Adrenal gland (tissue), 19 donors: ENCODE measurements at places on chromosomes 11 and 22.
A peak's percentile ranks its signal among the peaks of the same experiment; 100 is the strongest.

DNA sequence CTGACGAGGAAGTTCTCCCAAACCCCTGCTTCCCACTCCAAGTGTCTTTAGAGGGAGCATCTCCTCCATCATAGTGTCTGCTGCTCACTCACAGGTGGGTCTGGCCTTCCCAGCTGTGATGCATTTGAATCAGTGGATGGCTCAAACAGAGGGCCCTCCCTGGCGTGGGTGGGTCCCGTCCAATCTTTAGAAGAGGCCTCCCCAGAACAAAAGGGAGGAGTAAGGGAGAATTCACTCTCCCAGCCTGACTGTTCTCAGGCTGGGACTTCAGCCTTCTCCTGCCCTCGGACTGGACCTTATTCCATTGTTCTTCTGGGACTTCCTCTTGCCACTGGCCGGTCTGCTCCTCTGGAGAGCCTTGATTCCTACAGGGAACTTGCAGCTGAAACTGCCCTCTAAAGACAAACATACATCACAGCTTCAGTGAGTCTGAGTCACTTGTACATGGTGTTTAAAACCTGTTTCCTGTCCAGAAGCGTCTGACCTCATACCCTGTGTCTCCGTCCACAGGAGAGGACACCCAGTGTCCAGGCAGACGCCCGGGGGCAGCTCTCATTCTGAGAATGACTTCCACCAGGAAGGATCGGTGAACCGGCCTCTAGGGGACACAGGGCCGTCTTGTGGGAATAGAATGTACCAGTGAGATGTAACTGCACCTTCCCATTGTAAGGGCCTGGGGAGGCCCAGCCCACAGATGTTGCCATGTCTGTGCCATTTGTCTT is 234.7 kb downstream of the BRD1 start:
- no peak for DNase-seq

GRCh38 chr22:20771918-20772625 is 1.8 kb upstream of the SERPIND1 start:
- DNase-seq = no peak

GRCh38 chr22:43060183-43060582 is 29.0 kb downstream of the TTLL1 start:
- no peak for DNase-seq

DNA sequence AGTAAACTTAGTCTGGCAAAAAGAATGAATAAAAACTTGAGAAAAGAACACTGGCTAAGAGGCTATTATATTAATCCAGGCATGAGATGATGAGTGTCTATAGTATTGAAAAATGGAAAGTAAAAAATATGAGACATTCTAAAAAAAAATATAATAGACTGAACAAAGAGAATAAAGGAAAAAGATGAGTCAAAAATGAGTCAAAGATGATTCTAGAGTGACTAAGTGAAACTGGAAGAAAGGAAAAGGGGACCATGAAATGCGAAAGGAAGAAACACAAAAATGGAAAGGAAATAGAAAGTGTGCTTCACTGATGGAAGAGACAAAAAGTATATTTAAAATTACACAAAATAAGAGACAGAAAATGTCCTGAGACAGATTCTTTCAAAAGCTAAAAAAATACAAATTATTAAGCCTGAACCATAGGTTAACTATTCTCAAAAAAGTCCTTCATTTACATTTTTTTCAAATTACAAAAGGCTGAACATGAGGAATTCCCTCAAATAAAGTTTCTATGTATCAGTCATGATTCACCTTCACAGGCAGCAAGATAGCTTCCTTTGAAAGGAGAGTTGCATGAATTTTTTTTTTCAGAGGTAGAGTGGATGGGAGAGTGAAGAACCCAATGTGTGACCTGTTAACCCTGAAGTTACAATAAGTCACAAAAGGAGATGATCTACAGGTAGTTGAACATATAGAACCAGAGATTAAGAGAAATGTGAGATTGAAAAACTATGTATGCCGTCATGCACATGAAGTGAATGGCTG is 75.2 kb downstream of the EIF3M start:
- no peak for DNase-seq

DNA sequence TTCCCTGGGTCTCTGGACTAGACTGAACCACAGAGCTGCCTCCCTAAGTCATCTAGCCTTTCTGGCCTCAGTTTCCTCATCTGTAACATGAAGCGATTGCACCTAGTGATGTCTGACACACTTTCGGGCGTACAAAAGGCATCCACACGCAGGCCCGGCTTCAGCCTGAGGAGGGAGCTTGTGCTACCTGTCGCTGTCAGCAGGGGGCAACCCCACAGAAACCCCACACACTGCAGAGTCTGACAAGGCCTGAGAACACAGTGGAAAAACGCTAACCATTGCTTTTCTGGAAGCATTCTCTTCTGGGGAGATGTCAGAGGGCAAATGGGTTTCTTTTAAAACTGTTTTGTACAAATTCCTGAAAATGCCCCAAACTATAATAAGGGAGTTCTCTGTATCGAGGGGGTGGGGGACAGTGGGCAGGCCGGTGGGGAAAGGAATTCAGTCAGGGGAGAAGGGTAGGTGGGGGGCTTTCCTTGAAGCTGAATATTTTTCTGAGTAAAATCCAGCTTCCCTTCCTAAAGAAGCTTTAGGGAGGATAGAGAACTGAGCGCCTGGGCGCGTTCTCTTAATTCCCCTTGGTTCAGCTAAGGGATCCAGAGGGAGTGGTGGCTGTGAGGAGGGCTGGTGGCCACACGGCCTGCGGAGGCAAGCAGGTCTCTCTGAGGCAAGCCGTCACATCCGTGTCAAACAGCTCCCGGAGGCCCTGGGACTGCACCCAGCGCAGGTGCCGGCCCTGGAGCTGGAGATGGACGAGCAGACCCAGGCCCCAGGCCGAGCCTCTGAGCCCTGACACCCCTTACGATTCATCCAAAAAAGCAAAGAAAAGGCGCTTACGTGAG is 533 bp downstream of the ELF5 start:
- DNase-seq = no peak

GRCh38 chr11:41245704-41246398 is 213.6 kb downstream of the LRRC4C start:
- peak; percentile 4 for DNase-seq

- DNase-seq = no peak
These were observed 34.4 kb upstream of the SLC6A5 start for GRCh38 chr11:20564846-20565635.

- DNase-seq = no peak
These were observed 25.4 kb downstream of the OSBPL5 start for GRCh38 chr11:3139481-3140290.

DNA sequence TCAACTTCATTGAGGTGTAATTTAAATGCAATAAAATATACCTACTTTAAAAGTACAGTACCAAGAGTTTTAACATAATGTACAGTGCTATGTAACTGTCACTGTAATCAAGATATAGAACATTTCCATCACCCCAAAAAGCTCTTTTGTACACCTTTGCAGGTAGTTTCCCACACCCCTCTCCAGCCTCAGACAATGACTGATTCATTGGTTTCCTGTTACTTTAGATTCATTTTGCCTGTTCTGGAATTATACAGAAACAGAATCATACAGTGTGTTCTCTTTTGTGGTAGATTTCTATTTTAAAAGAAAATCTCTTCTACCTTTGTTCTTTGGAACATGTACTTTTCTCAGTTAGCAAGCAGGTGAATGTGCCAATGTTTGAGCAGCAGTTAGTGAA is 38.2 kb downstream of the SHISA8 start:
- no peak for DNase-seq

DNA sequence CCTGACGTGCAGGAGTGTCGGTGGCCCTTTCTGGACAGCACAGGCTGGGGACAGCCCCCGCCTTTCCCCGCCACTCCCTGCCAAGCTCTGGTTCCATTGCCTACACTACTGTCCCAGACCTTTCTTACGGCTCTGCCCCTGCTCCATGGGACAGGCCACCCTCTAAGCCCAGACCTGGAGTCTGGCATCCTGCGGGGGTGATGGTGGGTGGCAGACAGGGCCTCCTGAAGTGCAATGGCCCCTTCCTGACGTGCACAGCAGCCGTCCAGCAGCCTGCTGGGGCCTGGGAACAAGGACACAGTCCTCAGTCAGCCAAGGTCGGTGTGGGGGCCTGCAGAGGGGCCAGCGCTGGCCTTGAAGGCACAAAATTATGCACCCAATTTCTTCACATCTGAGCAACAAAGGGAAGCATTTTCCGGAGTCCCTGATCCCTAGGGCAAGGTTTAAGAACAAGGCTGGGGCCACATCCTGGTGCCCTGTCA is 79.7 kb upstream of the KCNQ1OT1 start:
- DNase-seq = no peak

DNA sequence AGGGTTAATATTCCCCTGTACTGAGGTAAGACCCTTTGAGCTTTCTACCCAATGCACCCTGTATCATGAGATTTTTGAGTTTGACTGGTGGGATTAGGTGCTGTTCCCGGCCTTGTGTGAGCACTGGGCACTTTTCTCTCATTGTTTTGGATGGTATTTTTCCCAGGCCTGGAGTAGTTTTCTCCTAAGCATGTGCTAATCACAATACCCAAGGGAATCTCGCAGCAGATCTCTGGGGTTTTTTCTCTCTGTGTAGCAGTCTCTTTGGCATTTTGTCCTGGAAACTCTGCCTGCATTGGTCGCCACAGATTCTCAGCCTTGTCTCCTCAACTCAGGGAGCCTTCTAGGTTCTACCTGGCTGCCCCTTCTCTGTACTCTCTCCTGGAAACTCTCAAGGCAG is 19.9 kb downstream of the IGHMBP2 start:
- no peak for DNase-seq

DNA sequence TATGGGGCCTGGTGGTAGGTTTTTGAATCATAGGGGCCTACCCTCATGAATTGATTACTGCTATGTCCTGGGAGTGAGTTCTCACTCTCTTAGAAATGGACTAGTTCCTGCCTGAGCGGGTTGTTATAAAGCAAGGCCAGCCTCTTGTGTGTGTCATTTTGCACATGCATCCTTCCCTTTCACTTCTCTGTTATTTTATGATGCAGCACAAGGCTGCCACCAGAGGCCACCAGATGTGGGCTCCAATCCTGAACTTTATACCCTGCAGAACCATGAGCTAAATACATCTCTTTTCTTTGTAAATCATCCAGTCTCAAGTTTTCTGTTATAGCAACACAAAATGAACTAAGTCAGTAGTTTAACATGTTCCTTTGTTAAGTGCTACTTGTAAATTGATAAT is 251.4 kb downstream of the BLID start:
- no peak for DNase-seq

DNA sequence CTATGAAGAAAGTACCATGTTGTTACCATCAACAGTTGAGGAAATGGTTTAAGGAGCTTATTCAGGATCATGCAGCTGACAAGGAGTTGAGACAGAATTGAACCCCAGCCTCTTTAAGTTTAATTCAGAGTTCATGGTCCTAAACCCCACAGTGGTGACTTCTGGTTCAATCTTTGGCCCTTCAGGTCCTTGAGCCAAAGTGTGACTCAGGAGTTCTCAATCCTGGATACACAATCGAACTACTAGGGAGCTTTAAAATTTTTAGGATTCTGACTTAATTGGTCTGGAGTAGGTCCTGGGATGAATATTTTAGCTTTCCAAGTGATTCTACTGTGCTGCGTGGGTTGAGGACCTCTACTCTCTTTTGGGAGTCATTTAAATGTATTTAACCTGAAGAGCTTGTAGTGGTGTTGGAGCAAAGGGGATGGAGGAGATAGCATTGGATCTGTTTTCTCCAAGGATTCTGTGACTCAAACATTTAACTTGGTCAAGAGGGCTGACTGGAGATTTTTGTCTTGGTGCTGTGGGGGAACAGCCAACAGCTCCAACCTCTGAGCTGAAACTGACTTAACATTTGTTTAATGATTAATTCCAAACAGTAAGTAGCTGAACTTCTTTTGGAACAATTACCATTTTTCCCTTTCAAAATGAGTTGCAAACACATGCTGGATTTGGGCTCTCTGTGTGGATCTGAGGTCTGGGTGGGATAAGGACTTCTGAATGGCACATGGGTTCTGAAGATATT is 80.1 kb downstream of the INSC start:
- DNase-seq = no peak

GRCh38 chr22:50000587-50001387 is 11.8 kb downstream of the IL17REL start:
- no peak for DNase-seq

- no peak for DNase-seq
These were observed 5.5 kb upstream of the IGSF22 start for GRCh38 chr11:18731441-18731840.

DNA sequence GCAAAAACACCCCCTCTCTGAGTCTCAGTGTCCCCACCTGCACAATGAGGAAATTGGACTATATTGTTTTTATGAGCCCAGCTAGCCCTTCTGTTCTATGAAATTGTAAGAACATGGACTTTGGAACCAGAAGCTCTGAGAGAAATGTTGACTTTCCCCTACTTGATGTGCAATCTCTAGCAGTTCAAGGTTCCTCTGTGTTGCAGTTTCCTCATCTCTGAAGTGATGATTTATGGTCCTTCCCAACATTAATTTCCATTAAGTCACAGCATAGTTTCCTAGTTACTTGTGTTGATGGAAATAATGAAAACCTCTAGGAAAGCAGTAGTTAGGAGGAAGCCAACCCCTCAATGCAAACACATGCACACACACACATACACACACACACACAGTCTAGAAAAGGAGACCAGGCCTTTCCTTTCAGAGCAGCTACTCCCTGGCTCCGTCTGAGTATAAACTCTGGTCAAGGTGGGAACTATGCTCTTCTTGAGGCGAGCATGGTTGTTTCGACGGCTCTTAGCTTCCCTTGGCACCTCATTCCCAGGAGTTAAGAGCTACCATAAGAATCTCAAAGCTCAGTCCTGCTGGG is 518.4 kb downstream of the SOX6 start:
- DNase-seq = no peak

- DNase-seq = no peak
These were observed 67.9 kb downstream of the PIWIL4 start for GRCh38 chr11:94635072-94635471.

DNA sequence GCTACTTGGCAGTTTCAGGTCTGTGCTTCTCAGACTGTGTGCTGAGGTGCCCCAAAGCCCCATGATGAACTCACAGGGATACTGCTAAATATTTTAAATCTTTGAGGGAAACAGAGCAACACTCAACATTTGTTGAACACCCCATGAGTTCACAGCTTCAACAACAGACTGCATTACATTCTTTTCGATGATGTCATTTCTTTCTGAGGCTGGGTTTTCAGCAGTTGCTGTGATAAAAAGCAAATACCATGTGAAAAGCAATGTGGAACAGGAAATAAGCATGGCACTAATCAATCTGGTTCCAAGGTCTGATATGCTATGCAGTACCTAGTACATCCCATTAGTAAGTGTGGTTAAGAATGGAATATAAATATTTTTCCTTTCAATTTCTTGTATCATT is 82.7 kb downstream of the RPL27A start:
- DNase-seq = no peak

GRCh38 chr11:93542811-93543229 is 371 bp downstream of the SMCO4 start:
- DNase-seq = peak; percentile 44

DNA sequence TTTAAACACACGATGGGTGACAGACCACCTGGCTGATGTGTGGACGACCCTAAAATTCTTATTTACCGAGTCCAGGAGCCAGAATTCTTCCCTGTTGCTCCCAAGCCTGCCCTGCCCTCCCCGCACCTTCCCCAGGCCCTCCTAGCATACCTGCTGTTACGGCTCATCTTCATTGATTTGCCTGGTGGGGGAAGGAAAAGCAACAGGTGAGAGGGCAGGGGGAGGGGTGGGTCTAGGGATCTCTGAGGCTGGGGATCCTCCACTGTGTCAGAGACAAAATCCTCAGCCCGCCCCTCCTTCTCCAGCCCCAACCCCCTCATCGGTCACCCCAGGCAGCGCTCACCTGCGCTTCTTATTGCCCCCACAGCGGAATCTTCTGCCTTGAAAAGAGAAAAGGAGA is 4.0 kb downstream of the FXYD2 start:
- no peak for DNase-seq

GRCh38 chr22:42414565-42415303 is 17.5 kb downstream of the NFAM1 start:
- no peak for DNase-seq
